ENCODE measurements at places on chromosomes 5 and 9.

GRCh38 chr9:133950629-133951111 is 41.5 kb downstream of the VAV2 start:
- DNase-seq, result peak; percentile 86

DNA sequence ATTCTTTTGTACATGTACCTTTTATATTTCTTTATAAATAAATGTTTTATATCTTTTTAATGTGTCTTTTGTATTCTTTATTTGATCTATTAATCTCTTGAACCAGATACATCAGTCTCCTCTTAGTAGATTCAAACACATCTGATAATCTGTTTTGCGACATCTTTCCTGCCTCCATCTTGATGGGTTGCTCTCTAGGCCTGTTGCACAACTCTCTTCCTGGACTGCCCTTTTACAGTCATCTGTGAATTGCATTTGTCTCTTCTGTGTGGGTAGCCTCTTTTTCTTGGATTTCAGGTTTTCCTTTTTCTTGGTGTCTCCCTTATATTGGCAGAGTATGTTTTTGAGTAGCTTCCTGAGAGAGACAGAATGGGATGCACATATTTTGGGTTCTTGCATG is 6.2 kb downstream of the ZFYVE16 start:
- DNase-seq, result peak; percentile 72

DNA sequence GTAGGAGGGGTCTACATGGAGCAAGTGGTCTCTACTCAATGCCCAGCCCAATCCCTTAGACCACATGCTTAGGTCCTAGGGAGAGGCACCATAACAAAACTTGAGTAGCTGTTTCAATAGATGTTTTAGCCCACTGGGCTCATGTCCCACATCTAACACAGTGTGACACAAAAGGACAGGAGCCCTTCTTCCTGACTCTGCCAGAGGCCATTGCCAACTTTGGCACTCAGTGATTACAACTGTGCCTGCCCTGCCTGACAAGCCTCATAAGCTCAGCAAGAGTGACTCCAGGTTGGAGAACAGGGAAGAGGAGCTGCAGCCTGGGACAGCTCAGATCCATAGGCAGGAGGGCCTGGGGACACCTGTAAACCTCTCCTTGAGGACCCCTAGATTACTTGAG is 230.8 kb downstream of the ENC1 start:
- no peak for DNase-seq

GRCh38 chr5:157143127-157143971 is 684 bp upstream of the MED7 start:
- no peak for DNase-seq

DNA sequence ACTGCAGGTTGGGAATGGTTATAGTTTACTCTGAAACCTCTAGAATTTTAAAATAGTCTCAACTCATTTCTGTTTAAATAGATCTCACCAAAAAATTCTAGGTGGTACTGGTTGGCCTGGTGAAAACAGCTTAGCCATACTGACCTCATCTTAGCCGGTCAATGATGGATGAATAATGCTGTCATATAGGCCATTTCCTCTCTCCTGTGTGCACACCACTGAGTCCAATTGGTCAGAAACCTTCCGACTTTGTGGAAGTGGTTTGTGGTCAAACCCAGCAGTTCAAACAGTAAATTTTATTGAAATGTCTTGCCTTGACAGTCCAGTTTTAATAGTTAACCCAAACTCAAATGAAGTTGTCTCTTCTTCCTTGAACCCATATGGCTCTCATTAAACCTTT is 98.6 kb downstream of the GIN1 start:
- no peak for DNase-seq

DNA sequence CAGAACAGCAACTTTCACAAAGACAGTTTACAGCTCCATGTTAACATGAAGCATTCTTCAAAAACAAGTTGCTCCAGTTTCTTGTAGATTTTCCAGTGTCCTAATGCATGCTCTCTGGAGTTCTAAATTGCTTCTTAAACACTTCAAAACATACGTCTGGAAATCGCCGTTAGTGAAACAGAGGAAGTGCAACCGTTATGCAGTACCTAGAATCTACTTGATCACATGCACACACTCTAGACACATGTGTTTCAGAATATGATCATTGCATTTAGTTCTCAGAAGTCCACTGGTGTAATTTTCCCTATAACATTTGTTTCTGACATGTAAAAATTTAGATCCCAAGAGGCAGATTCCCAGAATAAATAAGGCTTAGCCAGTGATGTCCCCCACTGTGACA is 41.1 kb upstream of the RUFY1 start:
- no peak for DNase-seq

- DNase-seq, result no peak
Observed at GRCh38 chr5:16726538-16726946, 109.7 kb upstream of the RETREG1 start.

DNA sequence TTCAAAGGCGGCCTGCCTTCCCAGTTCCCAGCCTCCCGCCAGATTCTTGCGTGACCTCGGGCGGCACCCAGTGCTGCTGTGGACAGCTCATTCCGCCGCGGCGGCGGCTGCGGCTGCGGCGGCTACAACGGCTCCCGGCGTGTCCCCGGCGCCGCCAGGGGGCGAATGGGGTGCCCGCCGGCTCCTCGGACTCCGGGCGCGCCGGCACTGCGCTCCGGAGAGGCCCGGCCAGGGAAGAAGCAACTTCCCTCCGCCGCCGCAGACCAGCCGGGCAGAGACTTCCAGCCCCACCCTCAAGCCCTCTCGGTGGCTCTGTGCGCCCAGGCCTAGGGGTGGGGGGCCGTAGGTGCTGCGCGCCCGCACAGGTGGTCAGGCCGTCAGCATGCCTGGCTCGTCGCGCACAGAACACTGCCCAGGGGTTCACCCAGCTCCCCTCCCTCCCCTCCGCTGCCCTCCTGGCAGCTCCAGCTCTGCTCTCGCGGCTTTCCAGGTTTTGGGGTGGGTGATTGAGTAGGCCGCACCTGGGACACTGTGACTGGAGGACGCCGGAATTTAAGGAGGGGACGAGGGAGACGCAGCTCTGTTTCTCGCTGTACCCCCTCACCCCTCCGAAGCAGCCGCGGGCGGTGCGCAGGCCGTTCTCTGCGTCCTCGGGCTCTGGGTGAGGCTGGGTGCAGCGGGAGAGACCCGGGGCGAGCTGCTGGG is 20.2 kb downstream of the IGIP start:
- peak; percentile 64 for DNase-seq

- DNase-seq, result no peak
Observed at GRCh38 chr5:30845194-30845593, 348.3 kb upstream of the CDH6 start.

DNA sequence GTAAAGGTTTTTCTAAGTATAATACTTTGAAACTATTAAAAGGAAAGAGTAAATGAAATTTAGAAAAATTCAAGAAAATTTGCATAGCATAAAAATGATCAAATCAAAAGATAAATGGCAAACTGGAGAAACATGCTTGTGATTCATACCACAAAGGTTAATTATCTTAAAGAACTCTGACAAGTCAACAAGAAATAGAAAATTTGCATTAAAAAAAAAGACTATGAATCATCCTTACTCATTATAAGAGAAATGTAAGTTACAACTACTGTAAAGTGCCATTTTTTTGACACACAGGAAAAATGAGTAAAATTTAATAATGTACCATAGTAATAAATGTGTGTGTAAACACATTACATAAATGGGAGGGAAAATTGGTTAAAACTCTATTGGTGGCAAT is 624.4 kb upstream of the C9orf72 start:
- no peak for DNase-seq

DNA sequence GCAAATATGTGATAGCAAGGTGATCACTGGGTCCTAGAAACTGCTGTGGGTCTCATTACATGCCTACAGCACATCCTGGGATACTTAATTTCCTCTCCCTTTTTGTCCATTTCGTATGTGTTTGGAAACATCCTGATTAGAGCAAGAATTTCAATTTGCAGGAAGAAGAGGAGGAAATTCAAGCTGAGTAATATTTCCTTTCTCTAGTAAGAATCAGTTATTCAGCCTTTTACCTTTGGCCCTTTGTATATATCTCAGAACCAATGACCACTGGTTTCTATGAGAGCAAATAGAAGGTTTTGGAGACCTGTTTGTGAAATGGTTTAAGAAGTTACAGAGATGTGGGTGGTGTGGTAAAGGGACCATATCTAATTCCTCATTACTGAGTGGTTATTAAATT is 171.6 kb downstream of the RMI1 start:
- DNase-seq, result no peak
